ENCODE measurements at places on chromosomes 5 and 9.

DNA sequence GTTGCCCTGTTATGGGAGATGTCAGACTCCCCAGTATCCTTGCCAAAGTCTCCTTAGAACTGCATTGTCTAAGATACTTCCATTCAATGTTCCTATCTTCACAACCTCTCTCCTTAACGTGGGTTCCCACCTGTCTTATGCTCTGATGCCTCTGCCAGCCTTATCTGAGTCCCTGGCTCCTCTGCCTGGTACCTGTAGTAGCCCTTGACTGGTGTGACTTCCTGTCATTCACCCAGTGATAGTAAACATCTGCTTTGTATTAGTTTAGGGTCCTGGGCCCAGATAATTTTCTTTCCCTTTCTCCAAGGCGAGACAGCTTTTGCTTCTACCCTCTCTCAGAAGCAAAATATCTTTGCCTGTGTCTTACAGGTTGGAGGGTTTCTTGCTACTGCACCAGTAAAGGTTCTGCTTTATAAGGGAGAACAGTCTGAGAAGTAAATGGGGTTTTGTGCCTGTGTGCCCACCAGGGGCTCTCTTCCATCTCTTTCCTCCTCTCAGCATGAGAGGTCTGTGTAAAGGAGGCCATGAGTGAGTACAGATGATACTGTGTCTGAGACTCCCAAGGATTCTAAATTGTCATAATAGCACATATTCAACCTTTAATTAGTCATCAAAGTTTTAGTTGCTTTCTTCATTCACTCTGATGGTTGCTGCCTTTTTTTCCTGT is 220.8 kb downstream of the PRR16 start:
- peak; percentile 10 for DNase-seq

DNA sequence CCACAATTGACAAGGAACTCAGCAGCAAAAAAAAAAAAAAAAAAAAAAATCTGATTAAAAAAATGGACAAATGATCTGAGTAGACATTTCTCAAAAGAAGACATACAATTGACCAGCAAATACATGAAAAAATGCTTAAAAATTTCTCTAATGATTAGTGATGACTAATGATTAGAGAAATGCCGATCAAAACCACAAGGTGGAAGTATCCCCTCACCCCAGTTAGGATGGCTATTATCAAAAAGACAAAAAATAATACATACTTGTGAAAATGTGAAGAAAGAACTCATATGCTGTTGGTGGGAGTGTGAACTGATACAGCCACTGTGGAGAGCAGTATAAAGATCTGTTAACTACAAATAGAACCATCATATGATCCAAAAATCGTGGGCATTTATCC is 245.3 kb downstream of the OSTF1 start:
- DNase-seq = no peak

GRCh38 chr9:86519066-86519615 is 164.9 kb upstream of the TUT7 start:
- DNase-seq = no peak

DNA sequence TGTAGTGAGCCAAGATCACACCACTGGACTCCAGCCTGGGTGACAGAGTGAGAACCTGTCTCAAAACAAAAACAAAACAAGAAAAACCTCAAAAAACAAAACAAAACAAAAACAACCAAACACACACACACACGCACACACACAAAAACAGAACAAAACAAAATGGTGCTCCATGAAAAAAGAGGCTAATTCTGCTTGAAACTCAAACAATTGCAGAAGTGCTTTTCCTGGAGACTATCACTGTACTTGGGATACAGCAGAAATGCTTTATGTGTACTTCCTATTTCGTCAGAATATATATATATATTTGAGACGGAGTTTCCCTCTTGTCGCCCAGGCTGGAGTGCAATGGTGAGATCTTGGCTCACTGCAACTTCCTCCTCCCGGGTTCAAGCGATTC is 49.9 kb upstream of the HSPA9 start:
- no peak for DNase-seq

DNA sequence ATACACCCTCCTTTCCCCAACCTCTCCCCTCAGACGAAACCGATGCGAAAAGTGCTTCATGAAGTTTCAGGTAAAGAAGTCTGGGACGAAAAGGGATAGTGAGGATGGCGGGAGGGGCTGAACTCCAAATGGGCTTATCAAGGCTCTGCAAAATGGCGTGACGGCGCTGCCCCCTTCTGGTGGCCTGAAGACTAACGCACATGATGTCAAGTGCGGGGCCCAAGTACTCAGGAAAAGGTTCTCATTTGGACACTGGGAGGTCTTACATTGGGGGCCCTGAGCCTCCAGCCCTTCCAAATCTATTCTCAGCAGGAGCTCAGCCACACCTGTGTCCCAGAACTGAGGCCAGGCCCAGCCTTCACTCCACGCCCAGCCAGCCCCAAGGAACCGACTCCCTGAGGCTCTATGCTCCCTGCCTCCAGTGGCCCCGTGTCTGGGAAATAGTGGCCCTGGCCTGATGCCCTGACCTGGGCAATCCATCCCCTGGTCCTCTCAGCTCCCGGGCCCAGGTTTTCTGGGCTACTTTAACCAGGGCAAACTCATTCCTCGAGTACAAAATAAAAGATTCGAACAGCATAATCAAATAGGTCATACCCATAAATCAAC is 119.9 kb downstream of the KCNIP1 start:
- DNase-seq = no peak

- DNase-seq = peak; percentile 14
These were observed at the start of gene CPLANE1 for GRCh38 chr5:37248970-37249814. CPLANE1 (minus strand) TSS chr5:37249376; CDS start chr5:37247698, 1,678 bp downstream.

- DNase-seq = no peak
These were observed 638.8 kb upstream of the WWC1 start for GRCh38 chr5:167652690-167653089.

DNA sequence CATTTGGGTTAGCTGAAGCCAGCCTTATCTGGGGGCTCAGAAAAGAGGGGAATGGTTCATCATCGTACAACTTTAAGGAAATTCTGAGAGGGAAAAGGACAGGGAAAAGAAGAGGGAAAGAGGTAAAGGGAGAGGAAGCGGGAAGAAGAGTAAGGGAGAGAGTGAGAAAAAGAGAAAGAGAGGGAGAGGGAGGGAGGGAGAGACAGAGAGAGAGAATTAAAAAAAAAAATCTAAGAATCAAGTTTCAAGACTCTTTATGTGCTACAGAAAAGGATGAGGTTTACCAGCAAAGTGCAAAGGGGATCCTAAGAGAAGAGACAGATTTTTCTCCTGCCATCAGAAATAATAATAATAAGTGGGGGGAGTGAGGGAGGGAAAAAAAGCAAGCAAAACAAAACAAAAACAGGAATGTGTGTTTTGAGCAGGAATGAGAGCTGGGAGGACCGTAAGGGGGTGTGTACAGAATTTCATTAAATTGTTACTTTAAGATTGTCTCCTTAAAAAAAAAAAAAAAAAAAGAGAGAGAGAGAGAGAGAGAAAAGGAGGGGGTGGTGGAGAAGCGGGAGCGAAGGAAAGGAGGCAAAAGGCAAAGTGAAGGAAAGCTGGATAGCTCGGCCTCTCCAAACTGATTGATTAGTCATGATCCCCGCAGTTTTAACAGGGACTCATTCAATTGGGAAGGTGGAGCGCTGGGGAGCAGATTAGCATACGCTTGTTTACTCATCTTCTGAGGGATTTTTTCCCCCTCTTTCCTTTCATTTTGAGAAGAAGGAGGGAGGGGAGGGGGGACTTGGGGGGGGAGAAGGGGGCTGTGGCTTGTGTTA is 438 bp upstream of the PAPPA start:
- no peak for DNase-seq

DNA sequence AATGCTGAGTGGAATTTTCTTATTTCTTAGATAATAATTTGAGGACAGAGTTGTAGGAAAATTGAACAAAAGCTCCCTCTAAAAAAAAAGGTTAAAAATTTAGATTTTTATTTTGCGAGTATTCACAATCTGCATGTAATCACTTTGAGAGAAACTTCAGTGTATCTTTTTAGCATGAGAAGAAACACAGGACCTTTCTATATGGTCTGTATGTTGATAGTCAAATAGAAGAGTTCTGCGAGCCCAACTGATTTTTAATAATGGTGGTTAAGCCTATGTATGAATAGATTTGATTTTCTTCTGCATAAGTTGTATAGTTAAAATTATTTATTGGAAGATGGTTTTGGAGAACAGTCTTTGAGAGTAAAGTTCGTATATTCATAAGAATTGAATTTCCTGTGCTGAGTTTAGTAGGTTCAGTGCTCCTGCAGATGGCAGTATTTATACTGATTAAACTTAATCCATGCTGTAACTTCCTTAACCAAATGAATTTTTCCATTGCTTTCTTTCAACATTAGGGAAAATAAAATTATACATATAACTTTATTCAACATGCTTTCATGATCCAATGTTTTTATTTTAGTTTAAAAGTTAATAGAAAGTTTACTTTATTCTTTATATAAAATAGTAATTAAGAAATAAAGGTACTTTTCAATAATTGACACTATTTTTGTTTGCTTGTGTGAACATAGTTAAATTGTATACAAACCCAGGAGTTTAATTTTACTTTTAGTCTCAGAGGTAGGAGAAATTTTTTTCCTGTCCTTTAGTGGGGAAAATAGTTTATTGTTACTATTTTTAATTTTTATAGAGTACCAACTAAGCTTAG is 19.6 kb downstream of the TCERG1 start:
- DNase-seq = no peak

- DNase-seq = peak; percentile 16
These were observed 1.1 kb upstream of the GNA14 start for GRCh38 chr9:77649109-77649812.

- no peak for DNase-seq
These were observed 81.8 kb downstream of the SUSD1 start for GRCh38 chr9:112093147-112093869.

- no peak for DNase-seq
These were observed 16.8 kb downstream of the C9orf72 start for GRCh38 chr9:27556470-27556869.

DNA sequence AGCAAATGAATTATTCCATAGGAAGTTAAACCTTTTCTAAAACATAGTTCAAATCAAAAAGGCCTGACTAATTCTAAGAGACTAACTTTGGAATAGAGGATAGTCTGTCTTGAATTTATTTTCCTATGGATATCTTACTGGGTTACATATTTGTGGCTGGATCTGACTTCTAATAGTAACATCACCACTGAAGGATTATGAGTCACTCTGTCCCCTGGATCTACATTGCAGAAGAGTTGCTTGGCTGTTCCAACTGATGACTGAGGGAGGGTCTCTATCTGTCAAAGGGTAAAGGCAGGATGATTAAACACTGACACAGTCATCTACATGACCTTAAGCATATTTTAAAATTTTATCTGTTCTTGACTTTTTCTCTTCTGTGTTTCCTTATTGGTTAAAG is 119.6 kb upstream of the FST start:
- peak; percentile 67 for DNase-seq

- DNase-seq = no peak
These were observed 24.8 kb upstream of the SMC2 start for GRCh38 chr9:104069288-104069687.

GRCh38 chr5:67873935-67874334 is 341.6 kb upstream of the PIK3R1 start:
- no peak for DNase-seq

DNA sequence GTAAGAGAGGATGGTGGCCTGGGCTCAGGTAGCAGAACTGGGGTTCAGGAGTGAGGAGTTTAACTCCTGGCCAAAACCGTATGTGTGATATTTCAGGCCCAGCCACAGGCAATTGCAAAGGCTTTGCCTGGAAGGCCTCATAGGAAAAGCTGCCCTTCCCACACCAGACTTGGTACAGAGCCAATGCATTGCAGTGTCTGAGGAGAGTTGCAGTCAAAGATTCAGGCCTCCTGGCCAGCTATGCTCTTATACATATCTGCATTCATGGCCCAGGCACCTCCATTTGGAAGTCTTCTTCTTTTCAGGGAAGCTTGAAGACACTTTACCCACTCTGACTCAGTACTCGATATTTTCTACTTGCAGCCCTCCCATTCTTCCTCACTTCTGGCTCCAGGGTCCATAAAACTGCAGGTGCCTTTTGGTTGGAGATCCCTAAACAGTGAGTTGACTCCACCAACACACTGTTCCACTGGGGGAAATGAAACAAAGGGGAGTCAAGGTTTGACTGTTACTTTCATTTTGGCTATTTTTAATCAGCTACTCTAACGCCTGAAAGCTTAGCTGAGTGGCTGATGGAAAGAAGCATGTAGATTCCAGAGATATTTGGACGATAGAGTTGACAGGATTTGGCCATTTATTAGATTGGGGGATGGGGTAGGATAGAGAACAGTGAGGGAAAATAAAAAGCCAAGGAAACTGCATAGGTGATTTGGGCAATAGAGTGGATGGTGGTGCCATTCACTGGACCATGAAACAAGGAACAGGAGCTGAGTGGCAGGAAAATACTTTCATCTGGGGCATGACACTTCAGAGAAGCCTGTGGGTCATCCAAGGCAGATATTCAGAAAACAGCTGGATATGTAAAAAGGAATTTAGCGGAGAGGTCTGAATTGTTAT is 30.6 kb upstream of the IL33 start:
- DNase-seq = no peak

DNA sequence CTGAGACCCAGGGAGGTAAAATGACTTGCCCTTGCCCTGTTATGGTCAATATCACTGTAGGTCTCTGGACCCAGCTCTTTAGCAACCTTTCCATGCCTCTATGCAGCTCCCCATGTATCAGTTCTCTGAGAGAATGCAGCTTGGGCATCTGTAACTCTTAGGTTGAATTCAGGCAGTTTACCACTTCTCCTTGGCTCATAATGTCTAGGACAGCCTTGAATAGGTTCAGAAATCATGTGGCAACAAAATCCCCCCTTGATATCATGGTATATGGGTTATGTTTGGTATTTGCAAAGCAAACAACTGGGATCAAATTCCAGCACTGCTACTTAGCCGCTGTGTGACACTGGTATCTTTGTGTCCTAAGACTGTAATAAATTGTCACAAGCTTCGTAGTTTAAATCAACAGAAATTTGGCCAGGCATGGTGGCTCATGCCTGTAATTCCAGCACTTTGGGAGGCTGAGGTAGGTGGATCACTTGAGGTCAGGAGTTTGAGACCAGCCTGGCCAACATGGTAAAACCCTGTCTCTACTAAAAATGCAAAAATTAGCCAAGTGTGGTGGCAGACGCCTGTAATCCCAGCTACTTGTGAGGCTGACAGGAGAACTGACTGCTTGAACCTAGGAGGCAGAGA is 10.7 kb upstream of the SUB1 start:
- no peak for DNase-seq

- DNase-seq = no peak
These were observed 35.7 kb downstream of the NACC2 start for GRCh38 chr9:136059321-136059791.
